Fibroblast of skin of right biceps (primary cell): ENCODE measurements at places on chromosomes 6 and 20.

GRCh38 chr6:17120019-17120418, 18.2 kb downstream of the STMND1 start:
- DNase-seq: no peak

GRCh38 chr6:81634155-81634880, 118.2 kb downstream of the TENT5A start:
- DNase-seq: no peak

- no peak for DNase-seq
Observed at GRCh38 chr6:33416386-33417127, 1.4 kb downstream of the CUTA start.

DNA sequence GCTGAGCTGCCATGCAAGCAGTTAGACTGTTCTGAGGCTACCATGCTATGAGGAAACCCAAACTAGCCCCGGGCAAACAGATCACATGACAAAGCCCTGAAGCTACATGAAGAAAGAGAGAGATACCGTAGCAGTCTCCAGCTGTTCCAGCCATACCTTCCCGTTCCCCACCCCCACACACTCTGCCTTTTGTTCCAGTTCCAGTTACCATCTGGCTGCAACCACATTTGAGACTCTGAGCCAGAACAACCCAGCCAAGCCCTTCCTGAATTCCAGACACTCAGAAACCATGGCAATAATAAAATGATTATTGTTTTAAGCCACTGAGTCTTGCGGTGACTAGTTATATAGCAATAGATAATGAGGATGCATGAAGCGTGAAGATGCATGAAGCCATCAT, 28.3 kb downstream of the RIN2 start:
- DNase-seq: peak; percentile 91

DNA sequence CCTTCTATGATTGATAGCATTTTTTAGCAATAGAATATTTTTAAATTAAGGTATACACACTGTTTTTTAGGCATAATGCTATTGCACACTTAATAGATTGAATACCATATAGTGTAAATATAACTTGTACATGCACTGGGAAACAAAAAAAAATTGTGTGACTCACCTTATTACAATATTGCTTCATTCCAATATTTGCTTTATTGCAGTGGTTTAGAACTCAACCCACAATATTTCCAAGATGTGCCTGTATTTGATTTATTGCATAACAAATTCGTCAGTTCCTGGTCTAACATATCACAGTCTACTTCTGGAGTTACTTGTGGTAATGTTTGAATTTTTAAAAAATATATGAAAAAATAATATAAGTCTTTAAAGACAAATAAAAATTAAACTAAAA, 41.9 kb upstream of the DEFB112 start:
- peak; percentile 40 for DNase-seq

DNA sequence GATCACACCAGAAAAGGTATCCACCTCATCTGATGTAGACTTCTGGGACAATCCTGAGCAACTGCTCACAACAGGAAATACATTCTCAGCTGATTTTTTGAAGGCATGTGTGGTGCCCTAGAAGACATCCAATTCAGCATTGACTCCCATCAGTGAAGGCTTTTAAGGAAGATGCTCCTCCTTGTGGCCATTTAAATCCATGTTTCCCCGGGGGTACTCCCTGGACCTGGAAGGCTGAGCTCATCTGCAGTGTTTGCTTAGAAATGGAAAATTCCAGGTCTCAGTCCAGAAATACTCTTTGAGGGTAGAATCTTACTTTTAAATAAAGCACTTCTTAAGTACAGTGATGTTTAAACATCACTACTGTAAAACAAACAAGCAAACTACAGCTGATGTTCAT, 195.5 kb upstream of the PDE10A start:
- no peak for DNase-seq

- DNase-seq: no peak
Observed at GRCh38 chr20:59611286-59611685, 6.9 kb downstream of the PHACTR3 start.
